CD4-positive, alpha-beta T cell treated with Interleukin-4 for 1 hour (primary cell): ENCODE measurements at places on chromosomes 7 and 10.
A peak's percentile ranks its signal among the peaks of the same experiment; 100 is the strongest.

DNA sequence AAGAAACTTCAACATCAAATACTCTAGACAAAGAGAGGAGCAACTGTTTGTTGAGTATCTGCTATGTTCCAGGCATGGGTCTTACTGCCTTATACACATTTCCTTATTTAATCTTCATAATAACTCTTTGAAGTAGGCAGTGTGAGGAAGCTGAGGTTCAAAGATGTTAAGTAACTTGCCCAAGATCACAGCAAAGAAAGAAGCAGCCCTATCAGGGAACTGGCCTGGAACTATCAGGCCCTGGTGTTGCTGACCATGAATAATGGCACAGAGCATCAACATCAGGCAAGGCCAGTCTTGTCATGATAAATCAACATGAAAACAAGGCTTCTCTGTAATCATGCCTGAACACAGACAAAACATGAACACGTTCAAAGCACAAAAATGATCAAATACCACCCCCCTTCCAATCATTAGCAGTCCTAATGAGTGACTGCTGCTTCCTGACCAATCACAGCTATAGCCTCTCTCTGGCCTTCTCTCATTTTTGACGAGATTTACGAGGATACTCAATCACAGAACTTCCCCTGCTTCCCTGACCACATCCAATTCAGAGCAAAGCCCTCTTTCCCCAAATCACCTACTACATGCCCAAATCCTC is 2.3 kb downstream of the GSDME start:
- no peak for DNase-seq

GRCh38 chr7:35816514-35816913 is 15.7 kb downstream of the SEPTIN7 start:
- no peak for DNase-seq

GRCh38 chr7:12855036-12855435 is 167.6 kb downstream of the ARL4A start:
- DNase-seq = no peak

DNA sequence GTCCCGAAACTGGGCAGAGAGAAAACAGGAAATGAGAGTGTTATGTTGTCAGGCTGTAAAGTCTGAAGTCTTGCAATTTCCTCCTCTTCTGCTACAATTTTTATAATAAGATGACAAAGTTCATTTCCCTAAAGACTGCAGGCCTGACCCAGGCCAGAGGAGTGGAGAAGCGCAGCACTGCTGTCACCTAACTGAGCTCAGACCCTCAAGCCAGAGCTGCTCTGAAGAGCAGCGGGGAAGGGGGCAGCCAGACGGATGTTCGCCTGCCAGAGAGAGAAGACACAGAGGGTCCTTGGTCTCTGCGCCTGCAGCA is 12.6 kb upstream of the AOAH start:
- peak; percentile 25 for DNase-seq

- no peak for DNase-seq
Measured at GRCh38 chr10:110695539-110695886, 51.4 kb downstream of the RBM20 start.

GRCh38 chr10:34647160-34647559 is 167.9 kb downstream of the PARD3 start:
- no peak for DNase-seq

DNA sequence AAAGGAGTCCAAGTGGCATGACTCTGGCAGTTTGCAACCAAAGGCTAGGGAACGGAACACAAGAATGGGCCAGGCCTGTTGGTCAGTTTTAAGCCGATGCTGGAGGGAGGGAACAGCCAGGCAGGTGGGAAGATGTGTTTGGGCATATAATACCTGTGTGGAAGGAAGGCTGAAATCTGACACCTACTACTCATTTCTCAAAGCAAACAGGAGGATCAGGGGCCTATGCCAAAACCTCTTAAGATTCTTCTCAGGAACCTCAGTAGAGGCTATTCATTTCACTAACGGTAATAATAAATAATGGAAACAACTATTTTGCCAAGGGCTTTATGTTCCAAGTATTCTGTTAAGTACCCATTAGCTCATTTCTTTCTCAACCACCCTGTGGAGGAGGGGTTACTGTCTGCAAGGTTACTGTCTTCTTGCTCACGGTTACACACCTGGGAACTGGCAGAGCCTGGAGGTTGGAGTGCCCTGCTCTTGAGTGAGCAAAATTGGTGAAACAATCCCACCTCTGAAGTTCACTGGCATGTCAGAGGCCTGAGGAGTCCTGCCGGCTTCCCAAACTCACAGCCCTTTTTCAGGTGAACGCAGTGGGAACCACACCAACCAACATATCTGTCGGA is 35.5 kb downstream of the GOT1 start:
- DNase-seq = no peak

DNA sequence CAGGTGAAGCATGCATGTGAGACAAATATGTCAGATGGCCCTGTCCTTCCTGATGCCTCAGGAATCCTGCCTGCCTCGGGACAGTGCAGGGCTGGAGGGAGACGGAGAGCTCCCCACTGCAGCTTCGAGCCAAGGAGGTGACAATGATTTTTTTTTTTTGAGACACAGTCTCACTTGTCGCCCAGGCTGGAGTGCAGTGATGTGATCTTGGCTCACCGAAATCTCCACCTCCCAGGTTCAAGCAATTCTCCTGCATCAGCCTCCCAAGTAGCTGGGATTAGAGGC is 68.8 kb downstream of the OAT start:
- DNase-seq = no peak

DNA sequence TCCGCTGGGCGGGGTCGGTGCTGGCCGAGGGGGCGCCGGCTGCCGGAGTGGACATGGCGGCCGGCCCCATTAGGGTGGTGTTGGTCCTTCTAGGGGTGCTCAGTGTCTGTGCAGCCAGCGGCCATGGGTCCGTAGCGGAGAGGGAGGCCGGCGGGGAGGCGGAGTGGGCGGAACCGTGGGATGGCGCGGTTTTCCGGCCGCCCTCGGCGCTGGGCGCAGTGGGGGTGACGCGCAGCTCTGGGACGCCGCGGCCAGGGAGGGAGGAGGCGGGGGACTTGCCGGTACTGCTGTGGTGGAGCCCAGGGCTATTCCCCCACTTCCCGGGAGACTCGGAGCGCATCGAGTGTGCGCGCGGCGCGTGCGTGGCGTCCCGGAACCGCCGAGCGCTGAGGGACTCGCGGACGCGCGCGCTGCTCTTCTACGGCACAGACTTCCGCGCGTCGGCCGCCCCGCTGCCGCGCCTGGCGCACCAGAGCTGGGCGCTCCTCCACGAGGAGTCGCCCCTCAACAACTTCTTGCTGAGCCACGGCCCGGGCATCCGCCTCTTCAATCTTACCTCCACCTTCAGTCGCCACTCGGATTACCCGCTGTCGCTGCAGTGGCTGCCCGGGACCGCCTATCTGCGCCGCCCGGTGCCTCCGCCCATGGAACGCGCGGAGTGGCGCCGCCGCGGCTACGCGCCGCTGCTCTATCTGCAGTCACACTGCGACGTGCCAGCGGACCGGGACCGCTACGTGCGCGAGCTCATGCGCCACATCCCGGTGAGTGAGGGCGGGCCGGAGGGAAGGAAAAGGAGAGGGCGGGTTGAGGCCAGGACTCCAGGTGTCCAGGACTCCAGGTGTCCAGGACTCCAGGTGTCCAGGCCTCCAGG is 9.3 kb upstream of the CHCHD1 start:
- peak; percentile 87 for DNase-seq

GRCh38 chr10:10644008-10644646 is 373.5 kb upstream of the CELF2 start:
- no peak for DNase-seq

DNA sequence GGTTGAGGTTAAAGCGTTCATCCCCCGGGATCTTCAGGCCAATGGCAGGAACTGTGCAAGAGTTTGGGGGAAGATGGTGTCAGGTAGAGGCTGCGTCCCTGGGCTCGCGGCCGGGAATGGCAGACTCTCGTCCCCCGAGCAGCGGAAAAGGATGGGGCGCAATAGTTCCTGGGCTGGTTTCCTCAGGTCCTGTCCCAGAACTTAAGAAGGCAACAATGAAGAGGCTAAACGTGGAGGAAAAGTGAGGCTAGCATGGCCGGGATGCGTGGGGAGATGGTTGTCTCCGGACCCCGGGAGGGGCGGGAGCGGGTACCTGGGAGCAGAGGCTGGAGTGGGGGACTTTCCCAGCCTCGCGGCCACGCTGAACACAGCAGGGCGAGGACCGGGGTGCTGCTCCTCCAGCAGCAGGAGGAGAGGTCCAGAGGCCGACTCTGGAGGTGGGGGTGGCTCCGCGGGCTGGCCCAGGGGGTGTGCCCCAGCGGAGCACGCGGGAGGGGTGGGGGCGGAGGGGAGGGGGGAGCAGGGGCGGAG is 882 bp downstream of the IRF5 start:
- DNase-seq = no peak

GRCh38 chr7:88492153-88492552 is 185.5 kb upstream of the STEAP4 start:
- DNase-seq = no peak

- no peak for DNase-seq
Measured at GRCh38 chr10:128481152-128481840, 355.1 kb upstream of the MKI67 start.

DNA sequence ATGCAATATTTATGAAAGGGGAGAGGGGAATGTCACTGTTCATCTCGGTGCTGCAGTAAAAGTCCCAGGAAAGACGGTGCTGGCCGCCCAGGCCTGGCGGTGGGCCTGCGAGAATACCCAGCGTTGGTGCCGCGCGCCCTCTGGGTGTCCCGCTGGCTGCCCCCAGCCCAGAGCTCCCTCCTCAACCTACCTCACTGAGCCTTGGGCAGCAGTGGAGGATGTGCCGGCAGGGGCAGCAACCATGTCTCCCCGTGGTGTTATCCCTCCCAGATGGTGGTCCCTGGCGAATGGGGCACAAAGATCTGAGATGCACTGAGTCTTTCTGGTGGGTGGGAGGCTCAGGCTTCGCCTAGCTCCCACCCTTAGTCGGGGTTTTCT is 9.5 kb upstream of the TLX1 start:
- no peak for DNase-seq

DNA sequence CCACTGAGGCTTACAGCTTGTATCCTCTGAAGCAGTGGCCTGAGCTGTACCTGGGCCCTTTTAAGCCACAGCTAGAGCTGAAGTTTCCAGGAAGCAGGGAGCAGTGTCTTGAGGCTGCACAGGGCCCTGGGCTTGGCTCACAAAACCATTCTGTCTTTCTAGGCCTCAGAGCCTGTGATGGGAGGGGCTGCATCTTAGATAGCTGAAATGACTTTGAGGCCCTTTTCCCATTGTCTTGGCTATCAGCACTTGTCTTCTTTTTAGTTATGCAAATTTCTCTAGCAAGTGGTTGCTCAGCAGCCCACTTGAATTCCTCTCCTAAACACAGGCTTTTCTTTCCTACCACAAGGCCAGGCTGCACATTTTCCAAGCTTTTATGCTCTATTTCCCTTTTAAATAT is 864.2 kb downstream of the REEP3 start:
- no peak for DNase-seq

GRCh38 chr7:51135576-51135975 is 181.0 kb downstream of the COBL start:
- no peak for DNase-seq

DNA sequence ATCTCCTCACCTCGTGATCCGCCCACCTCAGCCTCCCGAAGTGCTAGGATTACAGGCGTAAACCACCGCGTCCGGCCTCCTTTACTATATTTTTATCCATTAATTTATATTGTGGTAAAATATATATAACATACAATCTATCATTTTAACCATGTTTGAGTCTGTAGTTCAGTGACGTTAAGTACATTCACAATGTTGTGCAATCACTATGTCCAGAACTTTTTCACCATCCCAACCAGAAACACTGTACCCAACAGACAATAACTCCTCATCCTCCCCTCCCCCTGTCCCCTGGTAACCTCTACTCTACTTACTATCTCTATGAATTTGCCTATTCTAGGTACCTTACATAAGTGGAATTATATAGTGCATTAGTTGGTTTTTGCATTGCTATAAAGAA is 297.5 kb upstream of the GALNT17 start:
- DNase-seq = no peak

DNA sequence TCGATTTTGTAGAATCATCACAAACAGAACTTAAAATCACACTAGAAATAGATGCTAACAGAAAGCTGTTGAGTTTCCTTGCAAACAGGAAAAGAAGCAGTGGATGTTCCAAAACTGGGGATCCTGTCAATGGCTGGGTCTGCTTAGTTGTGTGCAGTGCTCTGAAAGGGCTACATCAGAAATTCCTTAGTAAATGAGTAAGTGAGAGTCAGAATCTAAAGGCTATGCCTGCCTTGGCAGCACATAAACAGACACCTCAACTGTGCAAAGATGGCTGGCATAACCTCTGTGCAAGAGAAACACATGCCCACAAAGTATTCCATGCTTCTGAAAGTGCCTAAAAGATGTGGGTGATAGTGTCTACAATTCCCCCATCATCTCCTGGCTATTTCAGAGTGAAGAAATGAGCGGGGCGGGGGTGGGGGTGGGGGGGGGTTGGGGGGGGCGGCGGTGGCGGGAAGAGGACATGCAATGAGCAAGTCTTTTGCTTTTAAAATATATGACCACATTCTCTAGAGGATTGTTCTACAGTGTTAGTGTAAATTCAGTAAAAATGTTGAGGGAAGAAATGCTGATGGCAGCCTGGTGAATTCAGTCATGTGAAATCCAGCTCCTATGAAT is 138.1 kb upstream of the LAMB4 start:
- DNase-seq = no peak

DNA sequence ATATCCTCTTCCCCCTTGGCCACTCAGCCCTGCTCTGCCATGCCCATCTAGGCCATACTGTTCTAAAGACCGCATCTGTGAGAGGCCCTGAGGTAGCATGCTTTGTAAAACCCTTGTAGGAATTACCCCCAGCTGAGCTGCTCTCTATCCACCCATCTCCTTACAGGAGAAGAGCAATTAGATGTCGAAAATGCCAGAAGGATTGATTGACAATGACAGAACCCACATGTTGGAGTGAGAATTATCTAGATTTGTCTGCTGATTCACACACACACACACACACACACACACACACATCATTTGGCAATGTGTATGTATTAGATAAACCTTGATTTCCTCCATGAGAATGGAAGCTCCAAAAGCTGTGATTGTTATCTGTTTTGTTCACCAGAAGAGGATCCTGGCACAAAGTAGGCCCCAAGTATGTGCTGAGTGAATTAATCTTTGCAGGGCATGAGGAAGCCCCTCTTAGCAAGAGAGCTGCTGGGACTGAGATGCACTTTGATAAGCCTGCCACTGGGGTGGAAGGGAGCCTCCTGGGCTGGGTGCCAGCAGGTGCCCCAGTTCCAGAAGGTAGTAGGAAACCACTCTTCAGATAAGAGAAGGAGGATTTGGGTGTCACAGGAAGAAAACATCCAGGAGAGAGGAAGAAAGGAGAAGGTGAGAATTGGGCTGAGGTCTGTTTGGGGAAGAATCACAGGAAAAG is 187.5 kb upstream of the ADO start:
- DNase-seq = no peak

DNA sequence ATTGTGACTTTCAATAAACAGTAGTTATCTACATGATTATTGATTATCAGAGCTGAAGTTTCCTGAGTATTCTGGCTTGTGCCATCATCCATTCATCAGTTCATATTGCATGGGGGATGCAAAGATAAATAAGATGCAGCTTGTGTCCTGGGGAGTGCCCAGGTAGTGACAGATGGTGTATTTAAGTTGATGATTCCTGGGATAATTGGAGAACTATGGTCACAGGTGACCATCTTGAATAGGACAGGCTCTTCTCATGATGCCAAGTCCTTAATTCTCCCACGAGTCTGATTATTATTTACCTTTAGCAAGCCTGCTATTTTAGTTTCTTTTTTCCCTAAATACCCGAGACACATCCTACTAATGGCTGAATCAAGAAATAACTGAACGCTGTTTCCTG is 64.9 kb downstream of the PLPP4 start:
- DNase-seq = no peak
